ENCODE measurements at places on chromosomes 4 and X.

GRCh38 chrX:129779747-129780146 is at the start of gene SASH3:
SASH3 (plus strand) TSS chrX:129779949; CDS start chrX:129780098, 149 bp downstream.
- DNase-seq = no peak

GRCh38 chr4:163448540-163449203 is 24.9 kb downstream of the TKTL2 start:
- DNase-seq = peak; percentile 9

GRCh38 chr4:146245246-146245645 is 30.9 kb downstream of the REELD1 start:
- DNase-seq = no peak

GRCh38 chr4:7710576-7711306 is 228.9 kb downstream of the AFAP1 start:
- DNase-seq = no peak

DNA sequence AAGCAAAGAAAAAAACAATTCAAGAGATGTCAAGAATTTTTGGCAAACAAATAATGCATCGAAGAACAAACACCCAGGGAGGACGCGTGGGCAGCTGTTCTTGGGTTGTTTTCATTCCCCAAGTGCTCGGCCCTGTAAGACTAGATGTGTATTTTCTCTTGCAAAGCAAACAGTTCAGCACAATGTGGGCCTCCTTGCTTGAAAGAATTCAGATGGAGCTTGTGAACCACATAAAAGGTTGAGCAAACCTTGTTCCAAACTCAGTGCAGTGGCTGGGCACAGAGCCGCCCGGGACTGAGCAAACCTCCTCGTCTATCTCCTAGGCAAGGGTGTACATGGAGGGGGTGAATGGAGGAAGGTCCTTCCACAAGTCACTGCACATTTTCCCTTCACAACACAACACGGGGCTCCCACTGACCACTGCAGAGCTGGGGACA is 82.4 kb downstream of the HTRA3 start:
- DNase-seq = no peak

DNA sequence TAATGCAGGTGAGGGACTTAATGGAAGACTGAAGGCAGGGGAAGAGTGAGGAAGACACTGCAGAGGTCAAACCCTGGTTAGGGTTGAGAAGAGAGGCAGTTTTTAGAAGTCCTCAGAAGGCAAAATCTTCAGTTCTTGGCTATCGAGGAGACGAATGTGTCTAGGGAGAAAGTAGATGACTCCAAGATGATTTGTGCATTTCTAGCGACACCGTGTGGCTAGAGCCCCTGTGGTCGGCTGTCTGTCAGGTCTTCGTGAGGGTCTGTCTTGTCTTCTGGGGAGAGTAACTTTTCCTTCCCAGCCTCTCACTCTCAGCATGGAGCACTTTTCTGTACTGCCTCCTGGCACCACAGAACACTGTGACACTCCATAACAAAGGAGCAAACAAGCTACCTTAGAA is 458.1 kb downstream of the STIM2 start:
- DNase-seq = peak; percentile 10

- DNase-seq = peak; percentile 84
Measured at GRCh38 chrX:19673375-19674040, 158.2 kb upstream of the MAP3K15 start.

- no peak for DNase-seq
Measured at GRCh38 chr4:91035276-91035675, 908.1 kb downstream of the CCSER1 start.

GRCh38 chr4:153222707-153223426 is 18.6 kb downstream of the TRIM2 start:
- DNase-seq = no peak

- DNase-seq = peak; percentile 36
Measured at GRCh38 chr4:1011022-1011665, at the start of gene FGFRL1. FGFRL1 (plus strand) TSS chr4:1011626; CDS start chr4:1012486, 860 bp downstream.

GRCh38 chrX:149825424-149825823 is 43.7 kb downstream of the MAGEA9 start:
- DNase-seq = no peak

GRCh38 chr4:69360271-69360670 is 80.0 kb downstream of the UGT2B28 start:
- no peak for DNase-seq
